Fibroblast of skin of scalp (primary cell): ENCODE measurements at places on chromosomes 6 and 20.

DNA sequence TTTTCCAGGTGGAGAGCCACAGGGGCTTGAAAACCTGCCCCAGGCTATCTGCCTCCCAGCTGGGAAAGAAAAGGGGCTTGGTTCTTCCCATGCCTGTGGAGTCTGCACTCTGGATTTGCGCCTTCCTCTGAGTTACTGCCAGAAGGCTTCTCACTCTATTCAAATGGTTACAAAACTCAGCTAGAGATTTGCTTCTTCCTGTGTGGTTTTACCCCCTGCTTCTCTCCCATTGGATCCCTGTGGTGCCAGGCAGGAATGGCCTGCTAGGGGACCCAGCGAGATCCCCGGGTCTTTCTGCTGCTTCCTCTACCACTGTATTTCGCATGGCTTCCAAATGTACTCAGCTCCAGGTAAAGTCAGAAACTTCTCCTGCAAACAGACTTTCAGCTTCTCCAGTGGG, 192.0 kb upstream of the HS3ST5 start:
- no peak for DNase-seq

DNA sequence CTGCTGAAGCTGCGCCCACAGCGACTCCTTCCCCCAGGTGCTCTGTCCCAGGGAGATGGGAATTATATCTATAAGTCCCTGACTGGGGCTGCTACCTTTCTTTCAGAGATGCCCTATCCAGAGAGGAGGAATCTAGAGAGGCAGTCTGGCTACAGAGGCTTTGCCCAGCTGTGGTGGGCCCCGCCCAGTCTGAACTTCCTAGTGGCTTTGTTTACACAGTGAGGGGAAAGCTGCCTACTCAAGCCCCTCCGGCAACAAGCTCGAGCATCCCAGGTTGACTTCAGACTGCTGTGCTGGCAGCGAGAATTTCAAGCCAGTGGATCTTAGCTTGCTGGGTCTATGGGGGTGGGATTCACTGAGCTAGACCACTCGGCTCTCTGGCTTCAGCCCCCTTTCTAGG, 152.5 kb upstream of the MAP3K7 start:
- no peak for DNase-seq

- DNase-seq: no peak
Measured at GRCh38 chr20:34873583-34874093, 982 bp upstream of the GGT7 start.

- no peak for DNase-seq
Measured at GRCh38 chr20:25220810-25221591, 25.5 kb downstream of the ENTPD6 start.

DNA sequence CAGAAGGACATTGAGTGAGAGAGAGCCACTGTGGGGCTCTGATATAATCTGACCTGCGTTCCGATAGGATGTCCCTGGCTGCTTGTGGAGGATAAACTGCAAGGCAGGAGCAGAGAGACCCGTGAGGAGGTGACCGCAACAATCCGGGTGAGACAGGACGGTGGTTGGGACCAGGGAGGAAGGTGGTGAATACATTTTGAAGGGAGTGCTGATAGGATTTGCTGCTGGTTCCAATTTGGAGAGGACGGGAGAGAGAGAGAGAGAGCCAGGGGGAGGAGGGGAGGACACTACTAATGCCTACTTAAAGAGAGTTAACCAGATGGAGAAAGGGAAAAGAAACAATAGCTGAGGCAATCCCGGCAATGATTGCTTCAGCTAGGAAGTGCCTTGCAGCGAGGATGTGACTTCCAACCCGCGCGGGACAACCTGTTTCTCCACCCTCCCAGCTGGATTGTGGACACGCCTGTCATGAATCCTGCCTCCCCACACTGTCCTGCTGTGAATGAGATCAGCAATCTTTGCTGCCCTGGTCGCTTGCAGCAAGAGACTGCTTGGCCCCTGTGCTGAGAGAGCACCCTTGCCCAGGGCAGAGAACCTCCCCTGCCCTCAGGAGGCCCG, 199.0 kb upstream of the KCNG1 start:
- peak; percentile 97 for DNase-seq

GRCh38 chr6:75495011-75495410, 1.4 kb upstream of the FILIP1 start:
- no peak for DNase-seq

GRCh38 chr6:98687752-98688151, 146.6 kb upstream of the POU3F2 start:
- DNase-seq: no peak

DNA sequence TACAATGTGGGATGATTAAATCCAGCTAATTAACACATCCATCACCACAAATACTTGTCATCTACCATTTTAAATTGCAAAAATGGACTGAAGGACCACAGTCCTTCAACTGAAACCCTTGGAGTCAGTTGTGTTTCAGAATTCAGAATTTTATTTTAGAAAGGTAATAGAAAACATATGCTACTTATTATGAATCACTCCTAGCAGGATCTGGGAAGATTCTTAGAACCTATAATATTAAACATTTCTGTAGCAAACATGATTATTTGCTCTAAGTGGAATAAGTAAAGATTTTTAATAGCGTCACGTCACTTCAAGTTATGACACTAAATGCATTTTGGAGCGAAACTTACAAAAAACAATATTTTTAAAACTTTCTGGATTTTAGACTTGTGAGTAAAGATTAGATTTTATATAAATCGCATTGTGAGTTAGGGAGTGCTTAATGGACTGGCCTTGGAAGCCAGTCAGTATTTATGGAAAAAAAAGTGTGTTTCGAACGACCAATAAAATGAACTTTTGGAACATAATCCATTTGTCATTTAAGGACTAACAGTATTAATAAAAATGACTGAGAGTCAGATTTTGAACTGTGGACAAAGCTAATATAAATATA, 71.8 kb upstream of the PHACTR2 start:
- peak; percentile 10 for DNase-seq

- no peak for DNase-seq
Measured at GRCh38 chr6:33610779-33611732, 10.1 kb upstream of the ITPR3 start.

GRCh38 chr6:113586413-113587077, 270.6 kb upstream of the MARCKS start:
- DNase-seq: peak; percentile 86

DNA sequence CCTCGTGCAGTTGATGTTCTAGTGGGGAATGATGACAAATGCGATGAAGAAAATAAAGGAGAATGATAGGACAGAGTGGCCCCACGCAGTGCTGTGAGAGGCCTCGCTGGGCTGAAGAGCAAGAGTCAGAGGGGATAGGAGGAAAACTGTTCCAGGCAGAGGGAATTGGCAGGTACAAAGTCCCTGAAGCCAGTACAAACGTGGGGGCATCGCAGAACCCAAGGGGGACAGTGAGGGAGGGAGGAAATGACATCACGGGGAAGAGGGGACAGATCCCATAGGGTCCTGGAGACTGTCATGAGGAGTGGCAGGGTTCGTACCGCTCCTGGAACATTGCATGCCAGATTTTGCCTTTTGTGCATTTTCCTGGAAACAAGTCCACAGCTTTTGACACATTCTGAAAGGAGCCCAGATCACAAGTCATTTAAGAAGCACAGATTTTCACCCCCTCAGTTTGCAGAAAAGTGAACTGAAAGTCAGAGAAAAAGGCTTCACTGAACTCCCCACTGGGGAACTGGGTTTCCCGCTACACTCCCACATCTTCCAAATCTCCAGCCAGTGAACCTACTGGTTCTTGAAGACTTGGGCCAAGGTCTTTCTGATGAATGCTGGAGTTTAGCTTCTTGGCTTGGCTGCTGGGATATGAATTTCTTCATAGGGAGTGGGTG, 77.0 kb downstream of the SULF2 start:
- DNase-seq: no peak

DNA sequence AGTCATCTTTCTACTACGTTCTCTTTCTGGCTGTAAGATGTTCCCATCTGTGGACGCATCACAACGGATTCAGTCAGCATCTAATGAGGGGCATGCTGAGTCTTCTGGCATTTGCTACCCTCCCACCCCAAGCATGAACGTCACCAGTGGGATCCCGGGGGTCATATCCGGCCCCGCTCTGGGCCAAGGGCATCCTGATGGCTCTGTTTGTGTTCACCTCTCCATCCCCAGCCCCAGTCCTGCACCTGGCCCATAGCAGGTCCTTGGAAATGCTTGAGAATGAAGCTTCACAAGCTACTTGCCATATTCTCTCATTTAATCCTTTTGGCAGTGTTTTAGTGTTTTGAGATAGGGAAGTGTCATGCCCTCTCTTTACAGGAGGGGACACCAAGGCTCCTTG, 14.9 kb downstream of the APCDD1L start:
- DNase-seq: no peak

GRCh38 chr20:33826270-33826897, 15.2 kb downstream of the CHMP4B start:
- DNase-seq: no peak

DNA sequence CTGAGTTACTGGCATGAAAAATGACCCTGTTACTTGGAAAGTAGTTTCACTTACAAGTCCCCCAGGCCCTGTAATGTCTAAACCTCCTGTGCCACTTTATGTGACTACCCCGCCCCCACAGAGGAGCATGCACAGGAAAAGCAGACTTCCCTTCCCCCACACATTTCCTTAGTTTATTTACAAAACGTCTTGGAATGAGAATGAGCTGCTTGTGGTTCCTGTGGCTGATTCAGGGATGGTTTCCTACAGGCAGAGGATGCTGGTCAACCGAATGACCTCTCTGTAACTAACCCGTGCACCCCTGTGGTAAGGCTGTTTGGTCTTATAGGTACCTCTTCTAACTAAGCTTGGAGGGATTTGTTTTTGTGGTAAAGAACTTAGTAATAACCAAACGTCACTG, 28.5 kb downstream of the RSPO3 start:
- peak; percentile 89 for DNase-seq

DNA sequence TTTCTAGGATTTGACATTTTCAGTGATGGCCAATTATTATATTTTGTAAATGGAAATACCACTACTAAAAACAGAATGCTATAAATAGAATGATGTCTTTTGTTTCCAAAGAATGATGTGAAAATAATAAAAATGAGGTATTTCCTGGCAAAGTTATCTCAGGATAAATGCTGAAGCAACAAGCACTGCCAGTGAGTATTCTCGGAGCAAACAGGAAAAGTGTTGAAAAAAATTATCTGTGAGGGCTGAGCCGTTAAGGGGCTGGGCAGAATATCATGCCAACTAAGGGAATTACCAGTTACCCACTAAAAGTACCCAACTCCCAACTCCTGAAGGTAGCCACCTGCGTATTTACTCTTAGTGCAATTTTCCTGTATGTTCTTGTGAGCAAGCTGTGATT, 23.6 kb upstream of the SCAF8 start:
- DNase-seq: no peak

DNA sequence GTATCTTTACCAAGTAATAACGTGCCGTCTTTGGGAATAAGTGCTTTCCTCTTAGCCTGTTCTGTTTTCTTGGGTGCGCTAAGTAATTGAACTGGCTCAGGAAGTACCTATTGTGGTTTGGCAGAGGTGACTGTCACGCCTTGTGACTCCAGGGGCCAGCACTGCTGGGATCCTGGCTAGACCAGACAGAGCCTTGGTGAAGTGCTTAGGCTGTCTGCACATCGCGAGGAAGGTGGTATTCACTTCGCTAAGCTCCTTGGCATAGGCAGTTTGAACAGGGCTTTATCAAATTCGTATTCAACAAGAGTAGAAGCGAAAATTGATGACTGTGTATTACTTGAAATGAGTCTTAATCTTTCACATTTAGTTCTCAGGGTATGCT, 17.6 kb downstream of the PRDM1 start:
- no peak for DNase-seq

DNA sequence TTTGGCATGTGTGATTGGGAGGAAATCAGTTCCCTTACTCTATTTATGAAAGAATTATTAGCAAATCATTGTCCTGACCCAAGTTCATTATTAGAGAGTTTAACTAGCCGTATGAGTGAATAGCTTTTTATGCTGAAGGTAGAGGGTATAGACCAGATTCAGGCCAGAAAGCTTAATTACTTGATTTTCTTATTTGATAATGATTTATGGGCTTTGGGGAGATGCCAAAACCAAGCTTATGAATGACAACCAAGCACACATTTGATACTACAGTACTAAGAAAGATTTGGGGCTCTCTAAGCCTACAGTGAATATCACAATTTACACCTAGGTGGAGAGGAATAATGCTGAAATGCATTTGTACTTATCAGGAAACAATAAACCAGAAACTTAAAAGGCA, 193.2 kb downstream of the ARHGAP18 start:
- no peak for DNase-seq

- peak; percentile 60 for DNase-seq
Measured at GRCh38 chr20:51331481-51331880, 211.0 kb downstream of the NFATC2 start.

GRCh38 chr6:15974817-15975216, 154.1 kb upstream of the MYLIP start:
- no peak for DNase-seq

DNA sequence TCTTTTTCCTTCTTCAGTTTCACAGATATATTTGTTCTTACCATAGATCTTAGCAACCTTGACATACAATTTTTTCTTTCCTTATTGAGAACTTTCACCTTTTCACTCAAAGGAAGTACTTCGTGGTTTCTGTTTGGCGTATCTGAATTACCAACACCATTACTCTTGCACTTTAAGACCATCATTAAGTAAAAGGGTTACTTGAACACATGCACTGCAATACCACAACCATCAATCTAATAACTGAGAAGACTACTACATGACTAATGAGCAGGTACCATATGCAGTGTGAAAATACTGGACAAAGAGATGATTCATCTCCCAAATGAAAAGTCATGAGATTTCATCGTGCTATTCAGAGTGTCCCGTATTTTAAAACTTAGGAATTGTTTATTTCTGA, 21.7 kb upstream of the SENP6 start:
- no peak for DNase-seq

DNA sequence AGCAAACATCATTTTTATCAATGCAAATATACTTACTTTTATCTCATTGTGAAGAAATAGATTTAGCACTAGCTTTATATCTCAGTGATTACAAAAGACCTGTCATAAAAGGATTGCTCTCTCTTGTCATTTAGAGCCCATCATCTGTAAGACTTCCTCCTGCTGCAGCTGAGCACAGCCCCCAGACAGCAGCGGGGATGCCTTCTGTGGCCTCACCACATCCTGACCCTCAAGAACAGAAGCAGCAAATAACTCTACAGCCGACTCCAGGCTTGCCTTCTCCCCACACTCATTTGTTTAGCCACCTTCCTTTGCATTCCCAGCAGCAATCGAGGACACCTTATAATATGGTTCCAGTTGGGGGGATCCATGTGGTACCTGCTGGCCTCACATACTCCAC, 127.0 kb upstream of the EDN1 start:
- DNase-seq: no peak

DNA sequence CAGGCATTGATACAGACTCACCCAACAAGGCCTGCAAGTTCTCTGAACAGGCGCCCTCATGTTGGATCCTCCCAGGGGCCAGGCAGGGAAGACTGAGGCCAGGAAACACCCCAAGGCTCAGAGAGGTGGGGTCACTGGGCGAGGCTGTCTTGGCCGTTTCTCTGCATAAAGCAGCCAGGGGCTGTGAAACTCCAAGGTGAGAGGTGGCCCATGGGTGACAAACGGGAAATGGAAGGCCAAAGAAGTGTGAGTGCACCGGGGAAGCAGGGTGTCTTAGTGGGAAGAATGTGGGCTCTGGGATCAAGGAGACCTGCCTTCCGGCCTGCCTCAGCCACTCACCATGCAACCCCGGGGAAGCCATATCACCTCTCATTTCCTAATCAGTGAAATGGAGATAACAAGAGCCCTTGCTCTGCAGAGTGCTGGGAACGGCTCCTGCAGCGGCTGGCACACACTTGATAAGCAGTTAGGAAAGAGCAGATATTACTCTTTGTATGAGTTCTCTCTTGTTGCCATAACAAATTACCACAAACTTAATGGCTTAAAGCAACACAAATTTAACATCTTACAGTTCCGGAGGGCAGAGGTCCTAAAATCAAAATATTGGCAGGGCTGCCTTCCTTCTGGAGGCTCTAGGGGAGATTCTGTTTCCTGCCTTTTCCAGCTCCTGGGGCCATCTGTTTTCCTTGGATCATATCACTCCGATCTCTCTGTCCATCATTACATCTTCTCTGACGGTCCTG, 168.6 kb downstream of the NFATC2 start:
- DNase-seq: no peak
